H1 (cell line): ENCODE measurements at places on chromosomes 1 and 21. TPM values are rescaled to one million over a fixed set of nuclear protein-coding genes. Genes with fewer than 3 reads are reported as not detected.

Gene NIT1
- 33.0 and 46.3 TPM in 2 replicates for polyA plus RNA-seq

DNA sequence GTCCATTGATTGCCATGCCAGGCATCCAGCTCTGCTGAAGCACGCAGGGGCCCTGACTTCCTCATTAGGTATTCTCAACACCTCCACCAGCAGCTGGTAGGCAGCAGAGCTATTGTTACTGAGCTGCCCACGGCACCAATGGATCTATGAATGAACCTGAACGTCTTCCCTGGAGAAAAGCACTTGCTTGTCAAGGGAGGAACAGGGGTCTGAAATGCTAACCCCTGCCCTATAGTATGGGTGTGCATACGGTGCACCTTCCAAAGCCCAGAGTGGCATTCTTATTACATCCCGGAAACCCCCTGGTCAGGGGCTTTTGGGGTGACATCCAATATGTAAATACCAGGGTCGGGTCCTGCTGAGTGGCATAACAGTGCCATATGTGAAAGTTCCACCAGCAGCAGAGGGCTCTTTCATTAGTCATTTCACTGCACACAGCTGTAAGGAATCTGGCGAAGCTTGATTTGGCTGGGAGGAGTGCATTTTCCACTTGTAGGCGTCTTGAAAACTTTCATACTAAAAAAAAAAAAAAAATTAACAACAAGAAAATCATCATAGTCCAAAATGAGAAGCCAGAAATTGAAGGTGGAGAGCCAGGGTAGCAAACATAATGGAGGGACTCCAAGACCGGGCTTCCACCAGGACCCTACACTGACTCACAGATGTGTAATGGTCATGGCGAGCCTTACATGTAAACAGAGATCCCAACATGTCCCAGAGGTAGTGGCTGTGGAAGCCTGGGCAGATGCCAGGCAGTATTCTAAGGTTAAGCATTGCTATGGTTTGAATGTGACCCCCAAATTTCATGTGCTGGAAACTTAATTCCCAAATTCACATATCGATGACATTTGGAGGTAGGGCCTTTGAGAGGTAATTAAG lies 58.8 kb upstream of the PRDX6 start:
- DNase-seq = no peak

DNA sequence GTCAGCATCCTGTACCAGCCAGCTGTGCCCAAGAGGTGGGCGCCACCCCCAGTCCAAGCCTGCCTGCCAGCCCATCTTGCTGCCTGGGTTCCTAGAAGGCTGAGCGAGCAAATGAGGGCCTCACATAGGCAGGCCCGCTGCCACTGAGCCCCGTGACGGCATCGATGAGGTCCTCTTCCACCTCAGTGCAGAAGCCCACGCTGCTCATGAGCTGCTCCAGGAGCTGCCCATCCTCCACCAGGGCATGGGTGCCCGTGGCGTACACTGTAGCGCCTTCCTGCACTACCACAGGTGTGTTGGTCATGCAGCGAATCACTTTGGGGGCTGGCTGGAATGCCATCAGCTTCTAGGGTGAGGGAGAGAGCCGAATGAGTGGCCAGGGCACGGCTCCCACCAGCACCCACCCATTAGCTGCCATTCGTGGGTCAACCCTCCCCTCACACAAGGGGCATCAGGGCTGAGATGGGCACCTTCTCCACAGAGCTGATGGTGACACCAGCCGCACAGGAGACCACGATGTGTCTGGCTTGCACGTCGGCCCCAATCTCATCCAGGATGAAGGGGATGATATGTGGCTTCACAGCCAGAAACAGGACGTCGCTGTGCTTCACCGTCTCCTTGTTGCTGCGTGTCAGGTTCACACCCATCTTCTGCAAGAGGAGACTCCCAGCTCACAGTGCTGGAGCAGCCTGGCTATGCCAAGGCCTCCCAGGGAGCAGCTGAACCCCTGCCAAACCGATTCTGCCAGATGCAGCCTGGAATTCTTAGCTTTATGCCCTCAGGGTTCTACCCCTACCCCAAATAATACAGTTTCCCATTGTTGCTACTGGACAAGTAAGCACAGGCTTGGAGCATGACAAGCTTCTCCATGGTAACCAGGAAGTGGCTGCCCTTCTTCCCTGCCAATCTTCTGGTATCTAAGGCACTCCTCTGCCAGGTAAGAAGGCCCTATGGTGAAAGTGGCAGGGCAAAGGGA lies 2.0 kb downstream of the PYCR2 start:
- no peak for DNase-seq

DNA sequence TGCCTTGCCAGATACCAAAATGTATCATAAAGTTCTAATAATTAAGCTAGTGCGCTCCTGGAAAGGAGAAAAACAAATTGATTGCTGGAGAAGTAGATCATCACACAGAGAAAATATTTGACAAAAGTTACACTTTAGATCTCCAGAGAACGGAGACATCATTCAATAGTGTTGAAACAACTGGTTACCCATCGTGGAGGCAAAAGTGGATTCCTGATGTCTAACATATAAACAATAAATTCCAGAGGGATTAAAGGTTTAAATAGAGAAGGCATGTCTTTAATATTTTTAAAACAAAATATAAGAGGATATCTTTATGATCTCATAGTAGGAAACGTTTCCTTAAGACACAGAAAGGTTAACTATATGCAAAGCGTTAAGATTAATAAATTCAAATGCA lies 41.0 kb downstream of the NRIP1 start:
- no peak for DNase-seq
